ENCODE measurements at places on chromosomes 7 and 10.

GRCh38 chr7:131000873-131001272, 266.9 kb upstream of the KLF14 start:
- DNase-seq = no peak

DNA sequence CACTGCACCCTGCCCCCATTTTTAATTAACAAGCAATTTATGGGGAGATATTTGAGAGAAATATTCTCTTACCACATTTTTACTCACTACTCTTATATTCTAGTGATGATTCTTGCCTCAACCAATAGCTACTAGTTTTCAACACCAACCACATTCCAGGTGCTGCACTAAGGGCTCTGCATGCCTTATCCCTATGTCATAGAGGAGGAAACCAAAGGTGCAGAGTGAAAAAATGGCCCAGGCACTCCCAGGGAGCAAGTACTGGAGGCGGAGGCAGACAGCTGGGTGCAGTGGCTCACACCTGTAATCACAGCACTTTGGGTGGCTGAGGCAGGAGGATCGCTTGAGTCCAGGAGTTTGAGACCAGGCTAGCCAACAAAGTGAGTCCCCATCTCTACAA, 35.5 kb upstream of the TPST1 start:
- no peak for DNase-seq

DNA sequence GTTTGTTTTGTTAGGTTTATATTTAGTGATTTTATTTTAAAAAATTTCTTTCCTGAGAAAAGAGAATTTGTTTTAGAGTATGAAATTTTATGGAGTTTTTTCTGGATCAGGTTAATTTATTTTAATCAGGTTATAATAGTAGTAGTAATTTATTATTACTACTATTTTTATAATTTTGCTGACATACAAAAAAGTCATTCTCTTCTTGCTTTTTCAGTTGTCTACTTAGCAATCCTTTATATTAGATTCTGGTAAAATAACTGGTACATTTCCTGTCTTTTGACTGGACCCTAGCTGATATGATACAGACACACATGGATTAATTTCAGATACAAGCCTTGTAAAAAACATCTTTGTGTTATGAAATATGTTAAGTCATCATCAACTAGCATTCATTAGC, 5.3 kb downstream of the CASD1 start:
- DNase-seq = no peak

DNA sequence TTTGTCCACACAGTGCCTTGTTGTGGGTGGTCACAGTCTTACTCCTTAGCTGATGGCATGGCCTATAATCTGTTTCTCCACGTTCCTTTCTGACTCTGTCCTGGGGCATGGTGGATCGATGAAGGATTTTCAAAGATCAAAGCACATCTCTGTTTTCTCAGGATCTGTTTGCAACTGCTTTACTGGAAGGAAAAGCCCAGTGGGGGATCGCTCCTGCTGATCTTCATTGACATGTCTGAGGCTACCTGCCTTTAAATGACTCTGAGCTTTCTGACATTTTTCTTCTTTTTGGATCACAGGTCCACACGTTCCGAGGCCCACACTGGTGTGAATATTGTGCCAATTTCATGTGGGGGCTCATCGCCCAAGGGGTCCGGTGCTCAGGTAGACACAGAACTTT, 68.0 kb upstream of the PRR15 start:
- no peak for DNase-seq

- no peak for DNase-seq
These were observed 8.4 kb downstream of the FOXL3 start for GRCh38 chr7:298375-298702.

- no peak for DNase-seq
These were observed 677.8 kb downstream of the SDK1 start for GRCh38 chr7:3978839-3979238.

DNA sequence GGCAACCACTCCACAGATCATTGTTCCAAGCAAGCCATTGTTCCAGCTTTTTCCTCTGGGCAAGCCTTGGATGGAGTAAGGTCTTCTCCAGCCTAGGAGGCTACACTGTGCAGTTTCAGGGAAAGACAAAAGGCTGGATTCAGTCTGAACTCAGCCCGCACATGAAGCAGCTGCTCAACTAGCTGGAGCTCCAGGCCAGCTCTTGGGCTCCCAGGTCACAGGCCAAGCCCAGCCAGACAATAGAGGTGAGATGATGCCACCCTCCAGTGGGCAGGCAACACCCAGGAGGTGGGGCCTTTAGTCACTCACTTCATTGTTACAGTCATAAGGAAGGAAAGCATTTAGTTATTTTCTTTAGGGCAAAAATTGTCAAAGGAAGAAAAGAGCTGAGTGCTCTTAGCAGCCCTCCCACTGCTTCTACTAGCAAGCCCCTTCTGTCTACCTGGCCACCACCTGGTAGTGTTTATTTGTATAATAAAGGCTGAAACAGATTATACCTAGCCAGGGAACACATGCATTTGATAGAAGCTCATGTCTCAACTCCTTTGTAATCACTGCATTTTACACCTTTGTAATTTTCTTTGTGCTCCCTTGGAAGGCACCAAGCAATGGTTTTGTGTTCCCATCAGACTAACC, 253.4 kb downstream of the WDR11 start:
- no peak for DNase-seq

DNA sequence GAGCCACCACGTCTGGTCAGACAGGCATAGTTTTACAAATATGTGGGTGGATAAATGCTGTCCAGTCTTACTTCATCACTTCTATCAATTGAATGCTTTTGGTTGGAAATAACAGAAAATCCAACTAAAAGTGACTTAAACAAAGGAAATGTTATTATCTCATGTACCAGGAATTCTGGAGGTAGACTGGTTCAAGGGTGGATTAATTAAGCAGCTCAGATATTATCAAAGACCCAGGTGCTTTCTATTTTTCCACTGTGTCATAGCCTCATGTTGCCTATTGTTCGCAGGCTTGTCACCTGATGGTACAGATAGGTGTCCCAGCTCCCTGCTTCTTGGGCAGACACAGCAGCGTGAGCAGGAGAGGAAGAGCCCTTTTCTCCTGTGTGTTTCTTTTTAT, 156.1 kb upstream of the CTBP2 start:
- no peak for DNase-seq

GRCh38 chr10:70369498-70370018, 12.9 kb downstream of the LRRC20 start:
- no peak for DNase-seq

DNA sequence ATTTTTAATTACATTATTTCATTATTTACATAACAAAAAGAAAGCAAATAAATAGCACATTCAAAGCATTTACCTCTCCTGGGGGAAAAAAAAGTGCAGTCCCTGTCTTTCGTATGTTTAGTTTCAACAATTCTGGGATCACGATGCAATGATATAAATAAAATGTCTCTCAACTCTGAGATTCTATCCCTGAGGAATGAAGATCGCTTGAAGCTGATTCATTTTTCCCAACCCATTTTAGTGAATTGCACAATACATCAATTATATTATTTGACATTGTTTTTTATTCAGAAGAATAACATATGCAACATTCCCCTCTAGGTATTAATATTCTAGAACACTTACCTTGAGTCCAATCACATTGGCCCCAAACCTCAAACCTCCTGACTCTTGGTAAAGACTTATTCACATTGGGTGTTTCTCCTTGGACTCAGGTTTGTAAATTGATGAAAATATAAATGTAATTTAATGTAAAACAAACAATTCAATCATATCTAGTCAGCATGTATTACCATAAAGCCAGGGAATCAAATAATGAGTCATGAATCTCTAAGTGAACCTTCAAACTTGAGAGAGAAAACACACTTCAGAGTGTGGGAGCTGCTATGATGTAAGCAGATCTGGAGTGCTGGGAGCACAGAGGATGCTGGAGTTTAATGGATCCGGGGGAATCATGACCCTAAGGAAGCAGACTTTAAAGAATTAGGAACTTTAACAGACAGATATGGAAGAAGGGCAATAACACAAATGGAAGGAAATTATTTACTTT, 5.3 kb upstream of the SCIN start:
- peak; percentile 61 for DNase-seq

DNA sequence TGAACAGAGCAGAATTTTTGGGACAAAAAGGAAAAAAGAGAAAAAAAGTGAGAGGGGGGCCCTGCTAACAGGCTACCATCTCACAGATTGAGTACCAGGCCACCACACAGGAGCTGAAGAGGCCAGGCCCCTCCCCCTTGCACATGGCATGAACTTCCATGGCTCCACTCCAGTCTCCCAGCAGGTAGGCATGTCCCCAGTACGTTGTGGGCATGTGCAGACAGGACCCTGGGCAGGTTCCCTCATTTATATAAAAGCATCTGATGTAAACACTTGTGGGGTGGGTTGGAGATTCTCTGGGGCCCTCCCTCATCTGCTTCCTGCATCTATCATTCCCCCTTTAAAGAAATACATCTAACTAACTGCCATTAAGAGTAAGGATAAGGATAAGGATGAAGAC, 45.0 kb upstream of the AKR1C1 start:
- no peak for DNase-seq

GRCh38 chr10:95832216-95833041, 75.3 kb upstream of the CC2D2B start:
- DNase-seq = no peak

- DNase-seq = no peak
These were observed 19.6 kb upstream of the GOLGA7B start for GRCh38 chr10:97830064-97830463.

DNA sequence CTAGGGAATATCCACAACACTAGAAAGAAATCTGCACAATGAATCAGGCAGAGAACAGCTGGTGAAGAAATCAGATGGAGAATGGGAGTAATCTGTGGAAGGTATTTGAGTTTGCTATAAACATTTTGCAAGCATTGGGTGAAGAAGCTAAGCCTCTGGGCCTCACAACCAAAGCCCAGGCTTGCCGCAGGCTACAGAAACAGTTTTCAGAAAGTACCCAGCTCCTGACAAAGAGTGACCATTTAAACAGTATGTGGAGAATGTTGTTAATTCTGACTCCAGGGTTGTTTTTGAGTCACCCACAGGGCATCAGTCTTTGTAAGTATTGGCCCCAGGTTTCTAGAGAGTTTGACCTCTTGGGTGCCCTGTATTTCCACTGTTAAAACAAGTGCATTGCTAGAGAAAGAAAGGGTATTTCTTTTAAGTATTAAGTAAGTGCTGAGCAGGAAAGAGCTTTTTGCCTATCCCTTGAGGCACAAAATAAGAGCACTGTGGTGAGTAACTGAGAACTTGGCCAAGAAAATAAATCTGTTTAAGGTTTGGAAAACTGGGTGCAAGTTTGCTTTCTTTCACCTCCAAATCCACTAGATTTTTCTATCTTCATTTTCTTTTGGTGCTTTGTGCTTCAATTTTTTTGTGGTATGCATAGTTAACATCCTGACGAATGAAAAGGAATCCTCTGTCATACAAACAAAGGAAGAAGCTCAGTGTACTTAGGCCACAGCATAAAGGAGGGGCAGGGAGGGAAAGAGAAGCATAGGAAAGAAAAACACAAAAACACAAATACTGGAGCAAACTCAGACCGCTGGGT, 691.8 kb downstream of the SUGCT start:
- peak; percentile 69 for DNase-seq

- peak; percentile 80 for DNase-seq
These were observed 113.1 kb upstream of the IGFBP3 start for GRCh38 chr7:46034056-46034768.

DNA sequence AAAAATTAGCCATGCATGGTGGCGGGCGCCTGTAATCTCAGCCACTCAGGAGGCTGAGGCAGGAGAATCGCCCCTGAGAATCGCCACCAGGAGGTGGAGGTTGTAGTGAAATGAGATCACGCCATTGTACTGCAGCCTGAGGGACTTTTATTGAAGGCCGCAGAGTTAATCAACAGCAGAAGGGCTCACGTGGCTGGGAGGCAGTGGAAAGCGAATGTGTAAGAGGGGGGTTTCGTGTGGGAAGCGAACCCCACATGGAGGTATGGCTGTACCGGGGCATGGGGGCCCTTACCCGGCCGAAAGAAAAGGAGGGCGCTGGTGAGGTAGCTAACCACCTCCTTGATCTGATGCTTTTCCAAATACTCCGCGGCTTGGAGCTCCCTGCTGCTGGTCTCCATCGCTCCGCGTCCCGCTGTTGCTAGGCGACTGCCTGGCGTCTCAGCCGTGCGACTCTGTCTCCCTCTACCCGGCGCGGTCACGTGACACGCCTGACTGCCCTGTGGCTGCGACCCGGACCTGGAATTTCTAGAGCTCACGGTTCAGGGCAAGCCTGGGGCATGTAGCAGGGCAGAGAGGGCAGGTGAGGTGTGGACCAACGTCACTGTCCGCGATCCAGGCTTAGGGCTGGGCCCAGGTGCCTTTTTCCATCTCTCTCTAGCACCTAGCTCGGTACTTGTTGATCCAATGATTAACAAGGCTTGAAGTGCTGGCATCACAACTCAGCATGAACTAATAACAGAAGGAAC, at the start of gene EFCAB10:
TSS of gene EFCAB10 (minus strand) at position 428 of the 746 bp plus-strand sequence. CDS start at position 398, 30 bp downstream.
- peak; percentile 55 for DNase-seq

- no peak for DNase-seq
These were observed 1.6 kb downstream of the FEZF1 start for GRCh38 chr7:122302761-122303530.

GRCh38 chr7:120714945-120715344, 143.0 kb downstream of the TSPAN12 start:
- DNase-seq = peak; percentile 26

DNA sequence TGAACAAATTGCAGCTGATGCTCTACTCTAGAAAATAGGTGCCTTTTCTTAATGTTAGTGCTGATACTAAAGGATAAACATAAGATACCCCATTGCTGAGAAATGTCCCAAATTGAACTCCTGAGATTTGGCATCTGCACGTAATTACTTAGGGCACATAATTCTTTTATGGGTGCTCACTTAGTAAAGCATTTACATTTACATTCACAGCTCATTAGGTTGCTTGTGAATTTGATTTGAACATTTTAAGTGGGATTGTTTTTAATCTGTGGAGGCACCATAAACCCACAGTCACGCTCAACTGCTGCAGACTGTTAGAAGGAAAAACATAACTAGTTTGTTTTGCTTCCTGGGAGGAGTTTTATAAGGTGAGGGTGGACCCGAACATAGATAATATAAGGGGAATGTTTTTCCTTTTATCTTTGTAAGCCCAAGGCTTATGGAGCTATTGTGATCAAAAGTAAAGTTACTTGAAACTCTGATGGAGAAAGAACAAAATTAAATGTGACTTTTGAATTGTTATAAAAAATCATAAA, 560.8 kb downstream of the REEP3 start:
- no peak for DNase-seq
